ENCODE measurements at places on chromosomes 5 and 9.

DNA sequence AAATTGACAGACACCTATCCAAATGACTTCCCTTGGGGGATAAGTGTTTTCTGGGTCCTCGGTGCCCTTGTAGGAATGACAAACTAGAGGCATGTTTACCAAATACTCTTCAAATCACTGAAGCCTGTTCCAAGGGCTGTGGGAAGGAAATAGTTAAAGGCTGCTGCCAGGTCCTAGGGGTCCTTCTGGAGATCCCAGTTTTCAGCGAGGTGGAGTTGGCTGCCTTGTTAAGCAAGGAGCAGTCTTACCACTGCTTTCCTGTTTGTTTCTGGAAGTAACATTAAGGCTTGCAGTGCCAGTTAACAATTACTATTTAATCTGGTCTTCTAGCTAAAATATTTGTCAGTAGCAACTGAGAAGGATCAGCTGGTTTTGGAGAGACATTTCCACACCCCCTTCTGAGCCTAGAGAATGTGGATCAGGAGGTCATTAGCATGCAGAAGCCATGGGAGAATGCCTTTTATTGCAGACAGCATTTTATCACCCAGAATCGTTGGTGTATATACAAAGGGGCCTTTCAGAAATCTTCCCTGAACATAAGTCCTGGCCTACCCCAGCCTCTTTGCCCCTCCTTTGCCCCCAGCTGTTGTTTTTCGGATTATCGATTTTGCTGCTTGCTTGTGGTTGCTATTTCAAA, 238.8 kb downstream of the DMAC1 start:
- no peak for DNase-seq

- DNase-seq = no peak
Measured at GRCh38 chr5:17355586-17356346, 138.3 kb downstream of the BASP1 start.

GRCh38 chr5:2136728-2137333, 254.1 kb upstream of the IRX4 start:
- no peak for DNase-seq

- no peak for DNase-seq
Measured at GRCh38 chr5:116645627-116646026, 71.0 kb upstream of the SEMA6A start.

GRCh38 chr9:114633438-114634089, 22.5 kb downstream of the TMEM268 start:
- no peak for DNase-seq
